ENCODE measurements at places on chromosomes 1 and 21.

GRCh38 chr1:178953034-178953433, 72.7 kb upstream of the FAM20B start:
- DNase-seq: peak; percentile 88

GRCh38 chr1:3120994-3121393, 52.0 kb downstream of the PRDM16 start:
- no peak for DNase-seq

DNA sequence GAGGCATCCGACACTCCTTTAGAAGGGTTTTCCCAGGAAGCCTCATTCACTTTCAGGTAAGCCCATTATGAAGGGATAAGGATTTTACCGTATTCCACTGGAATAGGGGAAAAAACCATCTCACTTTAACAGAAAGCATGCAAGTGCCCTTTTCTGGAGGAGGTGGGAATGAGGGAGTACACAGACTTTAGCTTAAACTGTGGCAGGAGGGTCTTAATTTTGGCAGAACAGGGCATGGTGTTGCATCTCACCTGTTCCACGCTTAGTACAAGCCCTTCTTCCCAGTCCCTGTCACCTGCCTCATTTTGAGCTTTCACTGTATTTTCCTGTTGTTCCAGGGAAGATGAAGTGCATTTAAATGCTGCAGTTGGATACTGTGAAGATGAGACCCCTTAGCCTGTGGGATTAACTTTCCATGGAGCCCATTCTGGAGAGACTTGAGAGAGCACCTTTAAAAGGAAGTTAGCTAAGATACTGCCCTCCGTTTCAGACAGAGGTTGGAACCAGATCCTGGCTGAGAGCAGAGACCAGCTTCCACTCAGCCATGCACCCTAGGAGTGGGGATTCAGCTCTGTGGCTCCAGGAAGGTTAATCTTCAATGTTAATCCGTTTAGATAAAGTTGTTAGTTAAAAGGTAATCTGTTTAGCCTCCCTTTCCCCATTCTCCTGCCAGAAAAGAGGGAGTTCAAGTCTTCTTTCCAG, 42.6 kb downstream of the PBX1 start:
- no peak for DNase-seq

GRCh38 chr1:3611170-3612019, at the start of gene MEGF6:
Gene MEGF6 (minus strand): TSS chr1:3611508. CDS start chr1:3611268, 240 bp downstream.
- no peak for DNase-seq

GRCh38 chr1:200556002-200556401, 64.5 kb downstream of the KIF14 start:
- no peak for DNase-seq

DNA sequence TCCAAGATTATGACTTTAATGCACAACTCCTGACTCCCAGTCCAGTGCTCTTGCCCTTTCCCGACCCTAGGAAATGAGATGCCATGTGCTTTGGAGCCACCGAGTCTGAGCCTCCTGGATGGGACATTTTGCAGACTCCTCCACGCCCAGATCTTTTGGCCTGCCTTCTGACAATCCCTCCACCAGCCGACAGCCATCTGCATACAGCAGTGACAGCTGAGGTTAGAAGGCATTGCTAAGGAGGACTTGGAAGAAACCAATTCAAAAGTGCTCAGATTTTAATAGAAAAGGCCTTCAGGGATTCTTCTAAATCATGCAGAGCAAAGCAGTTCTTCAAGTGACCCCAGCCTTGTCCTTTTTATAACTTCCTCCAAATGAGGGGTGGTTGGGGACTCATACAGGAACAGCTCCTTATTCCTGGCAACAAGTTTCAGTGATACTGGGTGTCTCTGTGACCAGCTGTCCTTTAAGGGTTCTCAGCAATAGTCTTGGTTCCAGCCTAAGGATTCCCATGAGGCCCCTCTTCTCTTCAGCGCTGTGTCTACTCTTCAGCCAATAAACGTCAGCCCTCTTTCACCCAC, 369.3 kb downstream of the PBX1 start:
- DNase-seq: no peak

- no peak for DNase-seq
Observed at GRCh38 chr1:35047188-35047858, 15.6 kb upstream of the ZMYM6 start.

GRCh38 chr1:93615582-93616150, 66.0 kb downstream of the BCAR3 start:
- DNase-seq: no peak

- no peak for DNase-seq
Observed at GRCh38 chr1:16116625-16117024, 39.2 kb downstream of the EPHA2 start.

DNA sequence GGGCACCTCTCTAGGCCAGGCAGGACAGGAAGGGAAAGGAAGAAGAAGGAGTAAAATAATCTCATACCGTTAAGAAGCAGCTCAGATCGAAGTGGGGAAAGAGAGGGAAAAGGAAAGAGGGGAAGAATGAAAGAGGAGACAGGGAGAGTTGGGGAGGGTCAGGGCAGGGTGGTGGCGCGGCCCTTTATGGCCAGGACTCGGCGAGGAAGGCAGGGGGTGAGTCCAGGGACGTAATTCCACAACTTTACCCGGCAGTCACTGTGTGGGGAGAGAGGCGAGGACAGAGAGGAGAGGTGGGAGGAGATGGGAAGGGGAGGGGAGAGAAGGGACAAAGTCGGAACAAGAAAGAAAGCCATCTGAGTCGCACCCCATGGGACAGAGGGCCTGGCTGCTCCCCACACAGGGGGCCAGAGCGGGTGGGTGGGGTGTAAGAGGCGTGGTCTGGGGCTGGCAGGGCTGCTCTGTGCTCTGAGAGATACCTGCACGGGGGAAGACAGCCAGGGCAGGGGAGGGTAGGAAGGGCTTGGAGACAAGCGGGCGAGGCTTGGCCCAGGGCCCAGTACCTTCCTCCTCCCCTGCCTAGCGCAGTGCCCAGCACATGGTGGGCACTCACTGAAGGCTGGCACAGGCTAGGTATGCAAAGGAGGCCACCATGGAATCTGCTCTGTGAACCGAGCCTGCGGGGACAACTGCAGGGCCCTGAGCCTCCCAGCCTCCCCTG, 49.4 kb downstream of the KIF21B start:
- no peak for DNase-seq

- DNase-seq: no peak
Observed at GRCh38 chr1:56024155-56024554, 555.2 kb downstream of the PLPP3 start.

DNA sequence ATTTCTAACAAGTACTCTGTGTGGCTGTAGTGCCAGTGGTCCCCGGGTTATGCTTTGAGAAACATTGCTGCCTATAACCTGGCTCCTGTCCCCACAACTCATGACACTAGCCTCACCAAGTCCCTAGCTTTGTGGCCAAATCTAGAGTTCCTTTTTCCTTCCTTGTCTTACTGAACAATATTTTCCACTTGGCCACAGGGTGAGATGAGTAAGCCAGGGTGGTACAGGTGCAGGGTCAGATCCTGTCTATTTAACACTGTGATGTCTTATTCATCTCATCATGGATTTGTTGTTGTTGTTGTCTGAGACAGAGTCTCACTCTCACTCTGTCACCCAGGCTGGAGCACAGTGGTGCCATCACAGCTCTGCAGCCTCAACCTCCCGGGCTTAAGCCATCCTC, 18.6 kb downstream of the ARMH1 start:
- no peak for DNase-seq

- no peak for DNase-seq
Observed at GRCh38 chr1:229841230-229841629, 215.2 kb downstream of the URB2 start.

DNA sequence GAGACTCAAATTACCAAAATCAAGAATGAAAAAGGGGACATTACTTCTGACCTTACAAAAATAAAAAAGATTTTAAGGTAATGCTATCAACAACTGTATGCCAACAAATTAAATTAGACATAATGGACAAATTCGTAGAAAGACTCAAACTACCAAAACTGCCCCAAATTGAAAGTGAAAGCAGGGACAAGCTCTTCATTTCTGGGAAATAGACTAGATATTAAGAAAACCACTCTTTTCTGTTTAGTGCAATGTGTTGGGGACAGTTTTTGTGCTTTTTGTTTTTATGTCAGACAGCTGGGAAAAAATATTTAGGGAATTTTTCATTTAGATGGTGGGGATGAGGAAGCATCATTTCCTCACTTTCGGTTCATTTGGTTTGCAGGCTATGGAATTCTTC, 4.9 kb upstream of the GBP1 start:
- no peak for DNase-seq

- DNase-seq: no peak
Observed at GRCh38 chr1:57285992-57286391, 137.9 kb downstream of the DAB1 start.

- DNase-seq: no peak
Observed at GRCh38 chr1:245831518-245831917, 675.6 kb downstream of the SMYD3 start.

GRCh38 chr21:38297194-38297631, 40.4 kb downstream of the KCNJ15 start:
- DNase-seq: no peak

- no peak for DNase-seq
Observed at GRCh38 chr1:9840176-9840575, 16.4 kb upstream of the CLSTN1 start.

DNA sequence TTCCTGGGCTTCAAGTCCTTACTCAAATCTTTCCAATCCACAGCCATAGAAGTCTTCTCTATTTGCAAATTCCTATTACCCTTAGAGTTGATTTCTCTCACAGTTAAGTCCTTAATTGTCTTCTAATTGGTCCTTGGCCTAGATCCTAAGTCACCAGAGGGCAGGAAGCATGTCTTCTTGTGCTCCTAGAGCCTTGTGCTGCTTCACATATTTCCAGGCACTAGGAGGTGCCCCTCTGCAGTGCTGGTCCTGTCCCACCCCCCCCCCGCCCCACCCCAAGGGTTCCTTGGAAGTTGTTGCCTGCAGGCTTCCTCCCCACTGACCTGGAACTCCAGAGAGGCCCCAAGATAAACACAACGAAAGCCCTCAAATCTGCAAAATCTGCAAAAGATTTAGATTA, 28.1 kb upstream of the TARBP1 start:
- no peak for DNase-seq

DNA sequence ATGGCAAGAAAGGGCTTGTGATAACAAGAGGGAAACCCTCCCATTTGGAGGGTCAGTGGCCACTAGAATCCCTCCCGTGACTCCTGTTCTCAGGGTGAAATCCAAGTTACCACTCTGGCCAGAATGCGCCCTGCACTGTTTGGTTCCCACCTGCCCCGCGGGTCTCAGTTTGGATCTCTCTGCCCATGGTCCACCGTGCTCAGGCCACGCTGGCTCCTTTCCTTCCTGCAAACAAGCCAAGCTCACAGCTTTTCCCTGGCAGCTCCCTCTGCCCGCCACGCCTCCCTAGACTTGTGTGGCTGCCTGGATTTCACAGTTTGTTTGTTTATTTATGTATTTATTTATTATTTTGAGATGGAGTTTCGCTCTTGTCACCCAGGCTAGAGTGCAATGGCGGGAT, 179.5 kb upstream of the VAMP3 start:
- no peak for DNase-seq

GRCh38 chr1:20035114-20035513, 34.9 kb upstream of the PLA2G5 start:
- DNase-seq: no peak

GRCh38 chr1:8083739-8084484, 57.8 kb upstream of the ERRFI1 start:
- no peak for DNase-seq

DNA sequence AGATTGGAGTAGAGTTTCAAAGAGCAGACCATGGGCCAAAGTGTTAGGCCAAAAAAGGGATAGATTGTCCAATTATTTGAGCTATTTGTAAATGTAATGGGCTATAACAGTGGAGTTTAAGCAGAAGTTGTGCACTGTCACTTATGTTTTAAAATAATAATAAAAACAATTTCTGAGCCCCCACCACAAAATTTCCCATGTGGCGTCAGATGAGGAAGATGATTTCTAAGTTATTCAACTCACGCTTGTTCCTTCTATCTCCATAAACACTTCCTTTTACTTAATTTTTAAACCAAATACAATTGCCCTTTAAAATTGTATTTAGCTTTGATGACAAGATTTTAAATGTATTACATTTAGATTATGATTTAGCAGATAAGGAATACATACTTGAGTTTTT, 330.0 kb downstream of the PTPRC start:
- DNase-seq: no peak

DNA sequence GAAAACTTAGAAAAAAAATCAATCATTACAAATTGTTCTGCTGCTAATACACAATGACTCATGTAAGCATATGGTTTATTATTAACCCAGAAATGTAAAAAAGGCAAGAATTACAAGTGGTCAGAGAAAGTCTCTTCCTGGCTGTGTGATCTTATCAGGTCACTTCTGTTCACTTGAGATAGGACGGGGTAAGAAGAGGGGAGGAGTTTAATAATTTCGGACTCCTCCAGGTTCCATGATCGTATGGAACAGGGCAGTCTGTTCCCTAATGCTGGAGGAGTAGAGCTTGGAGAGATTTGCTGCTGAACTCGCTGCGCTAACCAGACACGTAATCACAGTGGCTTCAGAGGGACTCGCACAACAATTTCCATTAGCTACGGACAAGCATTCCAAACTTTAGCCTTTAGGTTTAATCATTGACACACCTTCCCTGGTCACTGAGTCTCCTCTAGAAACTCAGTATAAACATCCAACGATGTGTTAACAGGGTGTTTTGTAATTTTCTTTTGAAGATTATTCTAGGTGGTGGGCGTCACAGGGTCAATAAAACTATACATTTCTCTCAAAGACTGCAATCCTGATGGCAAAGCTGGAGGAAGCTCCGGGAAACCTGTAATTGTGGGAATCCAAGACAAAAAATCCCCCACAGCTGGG, 1.3 kb downstream of the CRYZ start:
- no peak for DNase-seq

GRCh38 chr1:60271041-60271440, 197.5 kb upstream of the C1orf87 start:
- no peak for DNase-seq

DNA sequence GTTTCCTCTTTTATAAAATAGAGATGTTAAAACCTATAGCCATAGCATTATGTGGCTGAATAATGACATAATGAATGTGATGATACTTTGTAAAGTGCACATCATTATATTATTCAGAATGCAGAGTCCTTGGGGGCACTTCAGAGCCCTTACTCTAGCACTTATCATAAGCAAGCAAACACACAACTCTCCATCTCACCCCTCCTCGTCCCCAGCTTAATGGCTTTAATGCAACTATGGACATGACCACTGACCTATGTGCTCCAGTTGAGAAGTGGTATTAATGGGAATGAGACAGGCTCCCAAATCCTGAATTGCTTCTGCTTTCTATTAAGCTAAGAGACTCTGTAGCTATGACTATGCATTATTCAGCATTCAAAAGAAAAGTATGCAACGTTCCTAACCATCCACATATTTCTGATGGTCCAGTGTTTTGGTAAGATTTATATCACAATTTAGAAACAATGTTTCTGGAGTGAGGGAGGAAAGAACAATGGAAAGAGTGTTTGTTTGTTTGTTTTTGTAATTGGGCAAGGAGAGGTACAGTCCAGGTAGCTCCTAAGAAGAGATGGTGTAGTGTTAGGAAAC, 194.0 kb upstream of the PLXNA2 start:
- DNase-seq: peak; percentile 20

Data from NCI-H187 treated with DMSO at 0.1 percent for 48 hours (cell line).